ENCODE measurements at places on chromosomes 1 and 21.

- no peak for DNase-seq
Measured at GRCh38 chr1:5879421-5879820, 112.8 kb downstream of the NPHP4 start.

DNA sequence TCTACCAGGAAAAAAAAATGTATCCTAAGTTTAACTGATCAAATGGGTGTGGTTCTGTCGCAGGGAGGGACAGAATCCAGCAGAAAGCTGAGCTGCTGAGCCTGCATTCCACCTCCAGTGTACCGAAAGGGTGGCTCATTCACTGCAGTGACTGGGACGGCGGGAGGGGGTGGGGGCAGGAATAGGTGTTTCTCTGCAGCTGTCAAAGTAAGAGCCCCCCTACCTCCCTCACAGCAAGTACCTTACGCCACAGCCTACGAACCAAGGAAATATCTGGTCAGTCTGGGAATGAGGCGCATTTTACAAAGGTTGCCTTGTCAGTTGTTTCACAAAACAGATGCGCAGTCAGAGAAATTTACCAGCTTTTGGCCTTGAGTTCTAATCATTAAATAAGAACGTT lies 1.7 kb downstream of the S100B start:
- DNase-seq: peak; percentile 77

- DNase-seq: no peak
Measured at GRCh38 chr1:204752688-204753040, 67.1 kb upstream of the LRRN2 start.

DNA sequence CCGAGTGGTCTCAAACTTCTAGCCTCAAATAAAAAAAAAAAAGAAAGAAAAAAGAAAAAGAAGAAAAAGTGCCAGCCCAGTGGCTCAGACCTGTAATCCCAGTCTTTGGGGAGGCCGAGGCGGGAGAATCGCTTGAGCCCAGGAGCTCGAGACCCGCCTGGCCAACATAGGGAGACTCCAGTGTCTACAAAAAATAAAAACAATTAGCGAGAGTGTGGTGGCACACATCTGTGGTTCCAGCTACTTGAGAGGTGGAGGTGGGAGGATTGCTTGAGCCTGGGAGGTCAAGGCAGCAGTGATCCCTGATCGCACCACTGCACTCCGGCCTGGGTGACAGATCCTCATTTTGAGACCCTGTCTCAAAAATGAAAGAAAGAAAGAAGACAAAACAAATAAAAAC lies 1.4 kb upstream of the PTGFRN start:
- no peak for DNase-seq

GRCh38 chr1:23481026-23481597 lies 2.9 kb downstream of the ASAP3 start:
- no peak for DNase-seq

GRCh38 chr1:91171898-91172297 lies 150.1 kb upstream of the ZNF644 start:
- no peak for DNase-seq
